ENCODE measurements at places on chromosomes 13 and 19.
A peak's percentile ranks its signal among the peaks of the same experiment; 100 is the strongest.

DNA sequence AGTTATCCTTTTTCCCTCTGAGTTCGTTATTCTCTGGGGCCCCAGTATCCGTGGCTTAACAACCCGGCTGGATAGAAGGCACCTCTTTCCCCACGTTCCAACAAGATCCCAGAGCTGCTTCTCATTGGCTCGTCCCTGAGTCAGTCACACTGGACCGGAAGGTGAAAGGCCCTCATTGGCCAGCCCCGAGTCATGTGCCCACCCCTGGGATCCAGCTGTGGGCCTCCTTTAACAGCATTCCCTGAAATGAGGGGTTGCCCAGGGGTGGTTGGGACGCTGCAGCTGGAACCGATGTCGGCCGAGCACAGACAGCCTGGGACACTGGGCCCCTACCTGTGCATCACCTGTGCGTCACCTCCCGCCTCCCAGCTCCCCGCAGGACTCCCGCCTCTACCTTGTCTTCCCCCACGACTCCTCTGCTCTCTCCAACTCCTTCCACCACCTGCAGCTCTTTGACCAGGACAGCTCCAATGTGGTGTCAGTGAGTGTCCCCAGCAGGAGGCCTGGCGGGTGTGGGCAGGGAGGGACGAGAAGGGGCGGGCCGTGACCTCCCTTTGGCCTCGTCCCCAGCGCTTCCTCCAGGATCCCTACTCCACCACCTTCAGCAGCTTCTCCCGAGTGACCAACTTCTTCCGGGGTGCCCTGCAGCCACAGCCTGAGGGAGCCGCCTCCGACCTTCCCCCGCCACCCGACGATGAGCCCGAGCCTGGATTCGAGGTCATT lies 4.3 kb downstream of the TBC1D17 start:
- DNase-seq, result no peak

- no peak for DNase-seq
Observed at GRCh38 chr19:16897856-16898161, 9.0 kb downstream of the F2RL3 start.

GRCh38 chr19:33781996-33782395 lies 14.7 kb upstream of the KCTD15 start:
- no peak for DNase-seq

DNA sequence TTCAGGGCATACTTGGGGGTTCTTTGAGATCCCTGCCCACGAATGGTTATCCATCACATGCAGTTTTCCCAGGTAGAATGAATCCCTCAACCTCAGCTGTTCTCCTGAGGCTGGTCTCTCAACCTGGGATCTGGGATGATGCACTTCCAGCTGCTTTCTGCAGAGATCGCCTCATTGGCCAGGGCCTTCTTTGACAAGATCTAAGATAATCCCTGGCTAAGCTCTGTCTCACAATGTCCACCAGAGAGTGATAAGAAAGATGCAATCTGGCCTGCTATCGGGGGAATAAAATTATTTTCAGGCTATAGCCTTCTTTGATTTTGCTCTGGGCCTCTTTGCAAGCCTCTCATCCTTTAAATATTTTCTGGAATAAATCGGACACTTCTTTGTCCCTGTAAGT lies 1021.1 kb downstream of the EFNB2 start:
- DNase-seq, result no peak

GRCh38 chr13:48317511-48318376 lies 14.2 kb downstream of the RB1 start:
- DNase-seq, result peak; percentile 10

DNA sequence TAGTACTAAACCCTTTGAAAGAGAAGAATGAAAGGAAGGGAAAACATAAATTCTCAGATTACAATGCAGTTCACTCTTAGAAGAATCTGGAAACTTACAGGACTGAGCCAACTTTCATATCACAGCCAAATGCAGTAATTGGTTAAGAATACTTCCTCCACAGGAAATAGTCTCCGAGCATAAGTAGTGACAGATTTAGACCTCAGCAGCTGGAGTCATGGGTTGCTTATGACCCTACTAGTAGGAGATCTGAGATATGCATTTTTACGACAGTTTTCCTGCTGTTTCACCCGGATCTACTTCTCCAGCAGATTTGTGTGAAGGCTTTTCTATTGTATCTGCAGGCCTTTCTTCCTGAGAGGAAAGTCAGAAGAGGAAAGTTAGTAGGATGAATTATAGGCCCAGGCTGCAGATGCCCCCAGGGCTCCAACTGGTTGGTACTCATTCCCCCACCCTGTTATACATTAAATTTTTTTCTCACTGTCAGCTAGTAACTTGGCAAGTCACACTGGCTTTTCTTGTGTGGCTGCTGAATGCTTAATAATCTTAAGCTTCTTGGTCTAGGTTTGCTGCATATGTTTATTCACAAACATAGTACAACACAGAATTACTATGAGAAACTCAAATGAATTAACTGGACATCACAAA lies 1241.5 kb upstream of the MIR17HG start:
- peak; percentile 15 for DNase-seq

DNA sequence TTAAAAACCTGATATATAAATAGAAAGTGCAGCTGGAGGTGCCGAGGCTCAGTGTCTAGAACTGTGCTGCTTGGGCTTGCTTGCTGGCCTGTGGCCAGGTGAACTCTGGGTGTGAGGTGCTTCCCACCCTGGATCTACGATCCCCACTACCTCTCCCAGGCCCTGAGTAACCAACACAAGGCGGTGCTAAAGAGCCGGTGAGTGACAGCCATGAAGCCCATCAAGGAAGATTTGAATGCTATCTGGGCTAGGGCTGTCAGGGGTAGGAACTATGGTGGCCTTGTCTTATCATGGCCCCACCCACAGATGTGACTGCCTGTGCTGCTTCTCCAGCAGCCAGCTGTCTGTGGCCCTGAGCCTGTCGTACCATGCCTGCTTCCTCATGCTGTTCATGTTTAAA lies 25.6 kb upstream of the ZNF91 start:
- DNase-seq, result no peak

DNA sequence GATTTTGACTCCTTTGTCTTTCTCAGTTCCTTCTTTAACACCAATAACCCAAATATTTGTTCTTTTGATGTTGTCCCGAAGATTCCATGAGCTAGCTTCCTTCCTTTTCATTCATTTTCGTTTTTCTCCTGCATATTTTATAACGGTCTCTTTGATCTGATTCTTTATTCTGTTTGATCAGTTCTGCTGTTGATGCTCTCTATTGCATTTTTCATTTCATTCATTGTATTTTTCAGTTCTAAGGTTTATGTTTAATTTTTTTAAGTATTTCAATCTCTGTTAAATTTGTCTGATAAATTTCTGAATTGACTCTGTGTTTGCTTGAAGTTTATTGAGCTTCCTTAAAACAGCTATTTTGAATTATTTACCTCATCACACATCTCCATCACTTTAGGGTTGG lies 68.4 kb upstream of the LRCH1 start:
- peak; percentile 22 for DNase-seq

- DNase-seq, result peak; percentile 86
Observed at GRCh38 chr19:18340990-18341868, 831 bp downstream of the PGPEP1 start.

GRCh38 chr13:94479616-94480015 lies at the start of gene DCT:
Gene DCT, minus strand, starts transcription at chr13:94479682. Its CDS starts 427 bp downstream, at chr13:94479255.
- DNase-seq, result no peak

DNA sequence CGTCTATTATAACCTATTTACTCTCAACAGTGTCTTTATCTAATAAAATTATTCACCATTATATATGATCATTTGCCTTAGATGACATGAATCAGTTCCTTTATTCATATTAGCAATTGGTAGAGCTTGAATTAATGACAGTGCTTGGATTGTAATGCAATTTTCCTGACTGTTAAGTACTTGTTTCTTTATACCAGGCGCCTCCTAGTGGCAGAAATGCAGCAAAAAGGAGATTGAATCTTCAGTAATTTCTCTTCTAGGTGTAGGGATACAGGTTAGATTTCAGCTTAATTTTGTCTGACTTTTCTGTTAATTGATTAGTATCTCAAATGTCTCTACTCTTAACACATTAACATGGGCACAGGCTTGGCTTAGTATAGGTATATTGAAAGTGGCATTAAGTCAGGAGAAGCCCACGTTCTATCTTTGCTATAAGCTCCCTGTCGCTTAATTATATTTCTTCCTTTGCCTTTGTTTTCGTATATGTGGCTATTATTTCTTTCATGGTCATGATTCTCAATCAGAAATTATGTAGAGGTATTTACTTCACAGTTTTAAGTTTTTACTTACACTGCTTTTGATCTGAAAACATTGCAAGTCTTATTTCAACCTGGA lies 9.1 kb upstream of the LHFPL6 start:
- DNase-seq, result peak; percentile 65

GRCh38 chr19:5987077-5987818 lies 9.3 kb upstream of the RANBP3 start:
- peak; percentile 54 for DNase-seq

DNA sequence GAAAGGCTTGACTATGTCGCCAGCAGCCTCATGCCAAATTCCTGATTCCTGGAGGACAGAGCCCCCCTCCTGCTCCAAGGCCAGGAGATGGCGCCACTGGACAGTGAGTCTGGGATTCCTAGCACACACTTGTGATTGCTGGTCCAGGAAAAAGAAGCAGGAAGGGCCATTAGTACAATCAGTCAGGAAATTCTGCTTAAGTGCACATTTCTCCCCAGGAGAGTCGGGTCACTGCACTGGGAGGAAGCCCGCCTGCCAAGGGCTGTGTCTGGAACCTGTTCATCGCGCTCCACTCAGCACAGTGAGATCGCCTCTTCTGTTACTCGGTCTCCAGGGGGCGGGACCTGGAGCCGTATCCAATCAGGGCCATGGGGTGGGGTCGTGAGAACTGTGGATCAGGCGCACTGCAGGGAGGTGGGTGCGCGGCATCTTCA lies 65.1 kb downstream of the ZNF823 start:
- DNase-seq, result peak; percentile 55

DNA sequence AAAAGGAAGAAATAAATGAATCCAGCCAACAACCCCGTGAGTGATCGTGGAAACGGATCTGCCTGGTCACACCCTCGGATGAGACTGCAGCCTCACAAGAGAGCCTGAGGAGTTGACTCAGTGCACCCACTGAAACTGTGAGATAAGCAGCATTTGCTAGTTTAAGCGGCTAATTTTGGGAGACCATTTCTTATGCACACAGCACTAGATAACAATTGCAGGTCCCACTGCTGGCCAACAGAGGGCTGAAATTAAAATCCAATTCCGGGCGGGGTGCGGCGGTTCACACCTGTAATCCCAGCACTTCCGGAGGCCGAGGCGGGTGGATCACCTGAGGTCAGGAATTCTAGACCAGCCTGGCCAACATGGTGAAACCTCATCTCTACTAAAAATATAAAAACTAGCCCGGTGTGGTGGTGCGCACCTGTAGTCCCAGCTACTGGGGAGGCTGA lies 3.6 kb downstream of the UQCR11 start:
- DNase-seq, result no peak

DNA sequence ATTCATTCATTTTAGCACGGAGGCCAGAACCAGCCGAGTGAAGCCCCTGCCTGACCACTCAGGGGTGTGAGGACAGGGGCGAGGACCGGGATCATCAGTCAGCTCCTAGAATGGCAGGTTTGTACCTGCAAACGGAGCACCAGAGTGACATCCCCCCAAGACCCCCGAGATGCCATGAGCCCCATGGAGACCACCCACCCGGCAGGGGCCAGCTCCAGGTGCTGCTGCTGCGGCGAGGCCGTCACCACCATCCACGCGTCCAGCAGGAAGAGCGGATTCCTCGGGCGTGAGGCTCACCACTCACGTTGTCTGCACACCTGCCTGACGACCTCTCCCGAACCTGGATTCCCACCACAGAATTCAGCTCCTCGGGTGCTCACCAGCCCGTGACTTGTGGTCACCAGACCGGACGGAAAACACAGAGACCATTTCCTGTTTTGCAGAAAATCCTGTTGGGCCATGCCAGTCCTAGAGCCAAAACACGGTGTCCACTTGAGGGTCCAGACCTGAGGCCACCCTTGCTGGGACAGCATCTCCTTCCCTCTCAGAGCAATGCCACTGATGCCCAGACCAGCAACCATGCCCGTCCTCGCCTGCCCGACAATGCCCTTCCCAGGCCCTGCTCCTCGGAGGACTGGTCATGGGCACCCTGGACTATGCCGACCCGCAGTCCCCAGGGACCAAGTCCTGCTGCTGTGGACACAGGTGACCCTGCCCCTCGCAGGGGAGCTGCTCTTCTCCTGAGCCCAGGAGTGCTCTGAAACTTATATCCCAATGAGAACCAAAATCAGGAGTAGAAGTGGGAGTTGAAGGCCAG lies 74.2 kb downstream of the RASA3 start:
- no peak for DNase-seq

- no peak for DNase-seq
Observed at GRCh38 chr13:29457299-29457698, 138.2 kb downstream of the SLC7A1 start.

GRCh38 chr13:36531746-36532486 lies 99.6 kb downstream of the CCNA1 start:
- DNase-seq, result no peak

DNA sequence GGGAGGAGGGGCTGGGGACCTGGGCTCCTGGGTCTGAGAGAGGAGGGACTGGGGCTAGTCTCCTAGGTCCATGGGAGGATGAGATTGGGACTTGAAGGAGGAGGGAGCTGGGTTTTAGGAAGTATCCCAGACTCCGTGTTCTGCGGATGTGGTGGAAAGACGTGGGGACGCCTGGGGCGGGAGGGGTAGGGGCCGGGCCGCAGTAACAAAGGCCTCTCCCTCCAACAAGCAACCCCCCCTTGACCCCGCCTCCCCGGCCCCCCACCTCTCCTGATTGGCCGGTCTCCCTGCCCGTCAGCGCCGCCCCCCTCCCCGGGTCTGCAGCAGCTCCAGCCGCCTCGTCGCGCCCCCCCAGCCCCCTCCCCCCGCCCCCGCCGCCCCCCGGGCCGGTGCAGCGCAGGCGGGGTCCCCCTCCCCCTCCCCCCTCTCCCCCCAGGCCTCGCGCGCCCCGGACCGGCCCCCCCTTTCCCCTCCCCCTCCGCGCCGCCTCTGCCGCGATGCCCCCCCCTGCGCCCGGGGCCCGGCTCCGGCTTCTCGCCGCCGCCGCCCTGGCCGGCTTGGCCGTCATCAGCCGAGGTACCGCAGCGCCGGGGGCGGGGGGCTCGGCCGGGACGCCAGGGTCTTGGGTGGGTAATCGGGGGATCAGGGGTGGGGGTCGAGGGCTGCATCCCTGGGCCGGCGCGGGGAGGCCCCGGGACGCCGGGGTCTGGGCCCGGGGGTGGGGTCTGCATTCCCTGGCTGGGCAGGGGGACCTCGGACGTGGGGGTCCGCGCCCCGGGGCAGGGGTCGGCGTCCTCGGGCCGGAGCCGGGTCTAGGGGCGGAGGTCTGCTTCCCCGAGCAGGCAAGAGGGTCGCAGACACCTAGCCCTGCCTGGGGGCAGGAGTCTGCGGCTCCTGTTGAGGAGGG lies at the start of gene IGLON5:
TSS of gene IGLON5 (plus strand) at position 294 of the 907 bp plus-strand sequence. CDS start at position 498, 204 bp downstream.
- no peak for DNase-seq

- DNase-seq, result no peak
Observed at GRCh38 chr13:21557995-21558394, 46.0 kb downstream of the MICU2 start.
